ENCODE measurements at places on chromosomes 1 and 21.
A peak's percentile ranks its signal among the peaks of the same experiment; 100 is the strongest.

GRCh38 chr1:208885060-208885459 lies 640.9 kb upstream of the PLXNA2 start:
- no peak for DNase-seq

- no peak for DNase-seq
Observed at GRCh38 chr1:79004916-79005315, 1.6 kb downstream of the ADGRL4 start.

GRCh38 chr1:54124472-54124871 lies 28.3 kb downstream of the CDCP2 start:
- no peak for DNase-seq

GRCh38 chr1:151994956-151995355 lies 1.3 kb upstream of the S100A10 start:
- DNase-seq, result no peak

DNA sequence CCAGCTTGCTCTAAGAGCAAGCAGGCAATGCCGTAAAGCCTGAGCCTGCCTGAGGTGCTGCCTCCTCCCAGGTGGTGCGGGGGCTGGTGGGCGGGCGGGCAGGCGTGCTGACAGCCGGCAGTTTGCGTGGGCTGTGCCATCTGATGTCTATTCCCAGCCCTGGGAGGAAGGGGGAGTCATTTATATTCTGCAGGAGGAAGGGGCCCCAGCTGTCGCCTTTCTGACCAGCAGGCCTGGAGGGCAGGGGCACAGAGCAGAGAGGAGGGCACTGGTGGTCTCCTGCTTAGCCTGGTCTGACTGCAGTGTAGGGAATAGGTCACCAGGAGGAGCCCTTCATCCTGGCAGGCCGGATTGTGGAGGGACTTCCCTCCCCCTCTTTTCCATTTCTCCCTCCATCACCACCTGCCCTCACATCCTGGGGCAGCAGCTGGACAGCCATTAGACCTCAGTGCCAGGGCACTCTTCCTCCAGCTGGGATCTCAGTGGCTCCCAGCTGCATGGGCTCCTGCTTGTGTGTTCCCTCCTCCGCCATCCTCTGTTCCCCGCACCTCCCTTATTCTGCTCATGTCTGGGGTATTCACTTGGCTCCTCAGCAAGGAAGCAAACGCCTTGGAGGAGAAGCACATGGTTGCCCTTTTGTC lies 4.4 kb downstream of the CYB561D1 start:
- no peak for DNase-seq

DNA sequence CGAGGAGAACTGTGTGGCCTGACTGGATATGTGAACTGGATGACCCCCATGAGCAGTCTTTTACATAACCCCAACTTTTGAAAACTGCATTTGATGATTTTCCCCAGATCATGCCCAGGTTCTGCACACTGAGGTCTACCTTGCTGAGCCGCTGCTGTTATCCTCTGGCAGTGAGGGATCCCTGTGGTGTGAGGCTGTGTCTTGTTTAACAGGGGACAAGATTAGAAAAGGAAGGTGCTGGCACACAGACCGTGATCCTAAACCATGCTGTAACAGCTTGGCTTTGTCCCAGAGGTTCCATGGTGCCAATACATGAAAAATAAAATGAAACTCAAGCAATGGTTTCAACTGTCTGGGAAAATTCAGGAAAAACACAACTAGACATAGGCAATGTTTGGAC lies 134.2 kb downstream of the ZZZ3 start:
- DNase-seq, result no peak

DNA sequence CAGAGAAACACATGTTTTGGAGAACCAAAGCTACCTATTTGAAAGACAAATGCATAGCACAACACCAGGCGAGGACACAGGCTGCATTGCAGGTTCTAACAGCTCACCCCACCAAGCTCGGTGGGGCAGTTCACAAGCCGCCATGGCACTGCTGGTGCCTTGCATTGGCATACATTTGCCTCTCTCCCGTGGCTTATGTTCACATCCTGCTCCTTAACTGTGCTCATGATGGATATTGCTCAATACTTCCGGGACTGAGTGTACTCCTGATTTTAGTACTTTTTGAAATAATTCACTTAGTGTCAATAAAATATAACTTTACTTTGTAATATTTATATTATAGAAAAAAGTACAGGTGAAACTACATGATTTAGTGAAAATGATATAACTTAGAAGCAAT lies 1187.4 kb upstream of the NCAM2 start:
- no peak for DNase-seq

DNA sequence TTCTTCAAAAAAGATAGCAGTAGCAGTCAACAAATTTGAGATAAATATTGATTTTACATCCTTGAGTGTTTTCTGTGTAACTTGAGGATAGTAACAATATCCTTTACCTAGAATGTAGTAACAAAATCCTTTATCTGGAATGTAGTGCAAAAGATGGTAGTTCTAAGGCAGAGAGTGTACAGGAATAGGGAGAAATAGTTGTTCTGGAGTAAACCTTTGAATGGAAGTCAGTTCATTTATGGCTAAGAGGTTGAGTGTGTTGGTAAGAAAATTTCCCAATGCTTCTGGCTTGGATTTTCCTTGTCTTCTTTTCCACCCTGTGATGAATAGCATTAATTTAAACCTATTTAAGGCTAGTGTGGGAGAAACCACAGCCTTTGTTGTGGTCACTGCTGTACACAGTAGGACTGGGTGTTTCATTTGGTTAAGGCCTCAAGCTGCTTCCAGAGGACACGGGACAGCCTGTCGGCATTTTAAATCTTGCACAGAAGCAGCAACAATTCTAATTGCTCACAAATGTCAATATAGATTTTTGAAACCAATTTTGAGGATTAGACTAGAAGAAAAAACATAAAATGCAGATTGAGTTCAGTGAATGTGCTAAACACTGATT lies 11.3 kb downstream of the NFIA start:
- no peak for DNase-seq

- DNase-seq, result no peak
Observed at GRCh38 chr1:16010837-16011236, 6.8 kb downstream of the SRARP start.

DNA sequence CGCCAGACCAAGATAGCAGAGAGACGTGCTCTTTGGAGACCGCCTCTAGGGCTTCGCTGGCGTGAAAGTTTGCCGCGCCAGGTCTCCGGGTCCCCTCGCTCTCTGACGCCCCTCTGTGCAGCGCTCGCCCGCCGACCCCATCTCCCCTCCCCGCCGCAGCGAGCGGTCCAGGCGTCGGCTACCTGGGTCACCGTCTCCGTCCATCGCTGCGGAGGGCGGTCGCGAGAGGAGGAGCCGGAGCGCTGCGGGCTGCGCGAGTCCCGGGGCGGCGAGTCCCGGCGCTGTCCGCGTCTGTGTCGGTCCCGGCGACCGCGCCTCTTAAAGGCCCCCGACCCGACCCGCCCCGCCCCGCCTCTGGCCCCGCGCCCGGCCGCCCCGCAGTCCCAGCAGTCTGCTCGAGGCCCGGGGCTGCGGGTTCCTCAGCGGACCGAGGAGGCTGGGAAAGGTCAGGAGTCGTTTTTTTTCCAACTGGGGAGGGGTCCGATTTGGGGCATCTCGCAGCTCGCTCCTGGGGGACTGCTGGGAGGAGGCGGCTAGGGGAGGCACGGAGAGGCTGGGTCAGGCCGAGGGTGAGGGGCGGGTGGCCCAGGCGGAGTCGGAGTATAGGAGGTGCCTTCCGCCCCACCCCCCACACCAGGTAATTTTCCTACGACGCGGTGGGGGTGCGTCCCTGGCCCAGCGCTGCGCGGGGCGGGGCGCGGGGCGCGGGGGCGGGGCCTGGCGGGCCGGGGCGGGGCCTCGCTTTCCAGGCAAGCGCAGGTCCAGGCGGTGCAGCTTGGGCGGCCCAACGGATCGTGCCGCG lies at the start of the genes FBXO2 and FBXO44:
FBXO2 (minus strand) TSS at position 293 of the 802 bp plus-strand sequence; CDS start at position 204, 89 bp downstream.
FBXO44 (plus strand) TSS at position 741 of the 802 bp plus-strand sequence. CDS start 959 bp downstream, outside the sequence.
- peak; percentile 61 for DNase-seq

GRCh38 chr21:45557616-45558043 lies 15.4 kb upstream of the SLC19A1 start:
- no peak for DNase-seq

DNA sequence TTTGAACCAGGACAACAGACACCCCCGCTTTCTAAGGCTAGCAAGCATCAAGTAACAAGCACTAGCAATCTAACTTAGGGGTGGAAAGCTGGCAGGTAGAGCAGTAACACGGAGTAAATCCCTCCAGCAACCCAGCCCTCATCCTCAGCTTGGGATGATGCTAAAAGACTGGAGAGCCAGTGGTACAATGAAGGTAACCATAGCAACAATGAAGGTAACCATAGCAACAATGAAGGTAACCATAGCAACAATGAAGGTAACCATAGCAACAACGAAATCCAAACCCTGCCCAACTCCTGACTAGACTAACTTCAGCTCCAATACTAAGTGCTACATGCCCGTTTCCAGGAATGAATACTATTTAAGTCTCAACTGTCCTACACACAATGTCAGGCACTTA lies 22.2 kb upstream of the EIF4G3 start:
- DNase-seq, result no peak

- DNase-seq, result no peak
Observed at GRCh38 chr21:17697473-17697872, 84.8 kb upstream of the BTG3 start.

DNA sequence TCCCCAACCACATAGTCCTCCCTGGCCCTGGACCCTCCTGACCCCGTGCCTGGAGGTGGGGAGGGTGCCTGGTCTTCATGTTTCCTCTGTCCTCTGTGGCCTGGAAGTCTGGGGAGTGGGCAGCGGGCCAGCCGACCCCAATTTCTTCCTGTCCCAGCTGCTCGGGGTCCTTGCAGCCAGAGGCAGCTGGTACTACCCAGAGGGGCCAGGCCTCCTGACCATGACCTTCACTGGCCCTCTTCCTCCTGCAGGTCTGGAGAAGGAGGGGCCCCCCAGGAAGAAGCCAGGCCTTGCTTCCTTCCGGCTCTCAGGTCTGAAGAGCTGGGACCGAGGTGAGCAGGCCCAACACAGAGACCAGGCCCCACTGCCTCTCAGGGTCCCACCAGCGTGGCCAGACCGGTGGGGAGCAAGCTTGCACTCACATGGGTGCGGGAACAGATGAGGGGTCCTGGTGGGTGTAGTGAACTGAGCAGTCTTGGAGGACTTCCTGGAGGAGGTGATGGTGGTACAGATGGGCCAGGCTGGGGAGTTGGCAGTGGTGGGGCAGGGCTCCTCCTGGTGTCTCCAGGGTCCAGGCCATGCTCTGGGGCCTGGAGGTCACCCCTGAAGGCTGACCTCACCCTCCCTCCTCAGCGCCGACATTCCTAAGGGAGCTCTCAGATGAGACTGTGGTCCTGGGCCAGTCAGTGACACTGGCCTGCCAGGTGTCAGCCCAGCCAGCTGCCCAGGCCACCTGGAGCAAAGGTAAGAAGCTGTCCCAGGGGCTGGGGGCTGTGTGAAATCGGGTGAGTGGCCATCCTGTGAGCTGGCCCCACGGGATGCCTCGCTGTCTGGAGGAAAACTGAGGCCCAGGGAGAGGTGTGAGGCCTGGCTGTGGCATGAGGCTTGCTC lies 32.7 kb downstream of the TRIM11 start:
- DNase-seq, result no peak

DNA sequence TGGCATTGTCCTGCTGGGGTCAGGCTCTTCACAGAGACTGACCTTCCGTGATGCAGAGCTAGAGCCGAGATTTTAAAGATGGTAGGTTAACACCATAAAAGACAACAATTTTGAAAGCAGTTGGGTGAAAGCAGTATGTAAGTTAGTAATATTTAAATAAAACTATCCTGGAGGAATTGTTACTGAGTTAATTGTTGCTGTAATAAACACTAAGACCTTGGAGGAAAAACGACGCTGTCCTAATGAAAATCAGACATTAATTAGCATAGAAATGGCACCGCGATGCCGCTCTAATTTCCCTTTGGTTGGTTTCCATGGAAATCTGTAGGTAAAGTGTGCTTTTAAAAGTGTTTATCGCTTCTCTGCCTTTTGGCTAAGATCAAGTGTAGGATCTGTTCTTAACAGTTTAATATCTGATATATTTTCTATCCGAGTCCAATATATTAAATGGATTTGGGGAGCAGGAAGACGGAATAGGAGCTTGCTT lies 745 bp upstream of the ANP32E start:
- no peak for DNase-seq

GRCh38 chr1:44500181-44501046 lies 95.4 kb downstream of the RNF220 start:
- DNase-seq, result peak; percentile 16

- no peak for DNase-seq
Observed at GRCh38 chr1:63693944-63694571, 79.8 kb upstream of the ROR1 start.

- no peak for DNase-seq
Observed at GRCh38 chr21:42295845-42296244, 19.4 kb downstream of the TFF3 start.

DNA sequence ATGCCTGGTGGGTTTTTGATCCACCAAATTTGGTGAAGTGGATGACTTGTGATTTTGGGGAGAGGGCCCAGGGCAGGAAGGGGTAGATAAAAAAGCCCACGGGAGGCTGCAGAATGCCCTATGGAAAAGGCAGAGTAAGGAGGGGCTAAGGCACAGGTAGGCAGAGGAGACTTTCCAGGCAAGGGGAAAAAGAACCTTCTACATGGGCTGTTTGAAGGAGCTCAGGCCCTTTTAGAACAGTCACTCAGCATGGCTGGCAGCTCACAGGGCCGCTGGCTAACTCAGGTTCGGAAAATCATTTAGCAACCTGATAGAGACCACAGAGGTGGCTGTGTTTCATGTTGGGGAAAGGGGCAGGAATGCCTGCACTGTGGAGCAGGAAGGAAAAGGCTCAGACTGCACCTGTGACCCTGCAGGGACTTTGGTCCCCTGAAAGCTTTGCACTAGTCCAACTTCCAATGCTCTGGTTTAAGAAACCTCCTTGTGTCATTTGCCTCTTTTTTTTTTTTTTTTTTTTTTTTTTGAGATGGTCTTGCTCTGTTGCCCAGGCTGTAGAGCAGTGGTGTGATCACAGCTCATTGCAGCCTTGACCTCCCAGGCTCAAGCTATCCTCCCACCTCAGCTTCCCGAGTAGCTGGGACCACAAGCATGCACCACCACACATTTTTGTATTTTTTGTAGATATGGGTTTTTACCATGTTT lies 58.5 kb upstream of the ENAH start:
- no peak for DNase-seq

- no peak for DNase-seq
Observed at GRCh38 chr1:232521660-232522059, 108.3 kb downstream of the SIPA1L2 start.

GRCh38 chr1:172167796-172168596 lies 252.5 kb upstream of the C1orf105 start:
- DNase-seq, result no peak

DNA sequence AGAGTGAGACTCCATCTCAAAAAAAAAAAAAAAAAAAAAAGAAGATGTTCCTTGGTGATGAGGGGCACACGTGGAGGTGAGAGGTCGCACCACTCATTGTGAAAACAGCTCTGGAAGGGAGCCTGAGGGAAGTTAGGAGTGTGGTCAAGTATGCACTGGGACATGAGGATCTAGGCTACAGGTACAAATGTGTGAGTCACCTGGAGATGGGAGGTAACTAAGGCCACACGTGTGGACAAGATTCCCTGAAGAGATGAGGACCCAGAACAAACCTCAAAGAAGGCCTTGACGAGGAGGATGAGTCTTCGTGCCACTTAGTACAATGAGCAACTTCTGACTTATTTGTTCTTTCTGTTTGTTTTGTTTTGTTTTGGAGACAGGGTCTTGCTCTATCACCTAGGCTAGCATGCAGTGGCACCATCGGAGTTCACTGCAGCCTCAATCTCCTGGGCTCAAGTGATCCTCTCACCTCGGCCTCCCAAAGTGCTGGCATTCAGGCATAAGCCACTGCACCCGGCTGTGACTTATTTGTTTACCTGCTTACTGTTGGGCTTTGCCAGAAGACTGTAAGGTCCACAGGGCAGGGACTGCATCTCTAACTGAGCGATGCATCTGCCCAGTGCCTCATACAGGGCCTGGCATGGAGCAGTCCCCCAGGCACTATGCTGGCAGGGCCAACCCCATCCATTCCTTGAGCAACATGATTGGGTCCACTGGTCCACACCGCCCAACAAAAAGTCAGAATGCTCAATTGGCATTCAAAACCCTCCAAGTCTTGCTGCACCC lies 6.4 kb downstream of the ASAP3 start:
- DNase-seq, result no peak
